Non-pigmented ciliary epithelial cell (primary cell): ENCODE measurements at places on chromosomes 3 and 15.

DNA sequence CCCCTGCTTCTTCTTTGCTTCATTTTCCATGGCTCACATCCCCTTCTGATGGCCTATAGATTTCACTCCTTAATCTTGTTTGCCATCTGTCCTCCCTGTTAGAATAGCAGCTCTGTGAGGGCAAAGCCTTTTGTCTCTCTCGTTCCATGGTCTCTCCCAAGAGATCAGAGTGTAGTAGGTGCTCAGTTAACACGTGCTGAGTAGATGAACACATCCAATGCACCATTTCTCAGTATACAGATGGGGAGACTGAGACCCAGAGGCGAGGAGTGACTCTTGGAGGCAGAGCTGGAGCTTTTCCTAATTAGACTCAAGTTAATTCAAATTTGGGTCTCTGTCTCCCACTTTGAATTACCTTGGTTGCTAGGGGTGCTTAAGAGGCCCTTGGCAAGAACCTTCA is 4.2 kb downstream of the PAQR5 start:
- DNase-seq: no peak

DNA sequence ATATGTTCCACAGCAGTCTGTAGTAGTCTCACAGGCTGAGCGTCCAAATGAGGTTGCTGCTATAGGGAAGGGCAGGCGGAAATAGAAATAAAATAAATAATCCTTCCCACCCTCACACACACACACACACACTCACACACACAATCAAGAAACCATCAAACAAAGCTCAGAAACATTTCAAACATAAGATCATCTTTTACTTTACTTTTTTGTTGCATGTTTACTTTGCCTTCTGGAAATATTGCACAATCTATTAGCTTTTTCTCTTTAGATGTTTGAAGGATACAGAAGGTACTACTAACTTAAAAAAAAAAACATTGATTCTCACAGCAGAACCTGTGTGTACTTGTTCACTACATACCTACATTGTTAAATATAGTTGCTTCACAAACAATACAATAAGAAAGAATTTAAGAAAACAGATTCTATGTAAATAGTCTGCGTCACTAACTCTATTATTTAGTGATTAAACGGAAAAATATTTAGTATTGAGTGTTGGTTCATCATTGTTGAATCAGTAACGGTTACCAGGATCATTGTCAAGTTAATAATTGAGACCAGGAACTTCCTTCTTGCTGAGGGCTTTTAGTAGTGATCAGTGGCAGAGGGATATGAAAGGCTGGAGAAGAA is 20.5 kb downstream of the ALCAM start:
- no peak for DNase-seq

GRCh38 chr3:12886106-12886679 is 44.8 kb upstream of the RPL32 start:
- DNase-seq: no peak

- no peak for DNase-seq
Measured at GRCh38 chr3:35785234-35785888, 146.0 kb downstream of the ARPP21 start.

GRCh38 chr3:141659821-141660613 is 78.1 kb upstream of the RNF7 start:
- DNase-seq: no peak

DNA sequence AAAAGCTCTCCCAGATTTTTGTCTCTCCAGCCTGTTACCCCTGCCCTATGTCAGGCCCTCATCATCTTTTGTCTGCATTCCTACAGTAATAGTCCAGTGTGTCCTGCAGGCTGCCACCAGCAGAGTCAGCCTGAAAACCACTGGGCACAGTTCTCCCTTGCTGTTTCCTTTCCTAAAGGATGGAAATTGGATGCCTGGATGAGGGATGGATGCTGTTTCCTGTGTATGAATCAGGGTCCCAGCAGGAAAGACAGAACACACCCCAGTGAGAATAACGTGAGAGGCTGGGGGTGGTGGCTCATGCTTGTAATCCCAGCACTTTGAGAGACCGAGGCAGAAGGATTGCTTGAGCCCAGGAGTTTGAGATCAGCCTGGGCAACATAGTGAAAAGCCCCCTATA is 3.3 kb upstream of the SNX33 start:
- DNase-seq: no peak

DNA sequence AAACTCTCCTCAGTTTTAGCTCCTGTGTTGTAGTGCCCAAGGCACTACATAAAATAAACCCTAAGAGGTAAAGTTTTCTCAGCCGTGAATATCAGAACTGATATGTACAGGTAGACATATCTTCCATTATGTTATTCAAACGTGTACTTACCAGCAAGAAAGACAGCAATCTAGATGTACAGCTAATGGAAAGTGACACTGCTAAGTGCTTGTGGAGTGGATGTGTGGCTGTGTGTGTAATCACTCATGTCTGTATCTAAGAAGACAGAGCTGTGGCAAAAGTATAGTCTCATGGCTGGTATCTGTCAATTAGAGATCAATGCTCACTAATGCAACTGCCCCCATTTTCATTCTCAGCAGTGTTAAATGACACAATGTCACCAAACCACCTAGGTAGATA is 101.3 kb downstream of the FMN1 start:
- DNase-seq: no peak

- DNase-seq: no peak
Measured at GRCh38 chr3:17065881-17066280, 181.1 kb downstream of the PLCL2 start.

DNA sequence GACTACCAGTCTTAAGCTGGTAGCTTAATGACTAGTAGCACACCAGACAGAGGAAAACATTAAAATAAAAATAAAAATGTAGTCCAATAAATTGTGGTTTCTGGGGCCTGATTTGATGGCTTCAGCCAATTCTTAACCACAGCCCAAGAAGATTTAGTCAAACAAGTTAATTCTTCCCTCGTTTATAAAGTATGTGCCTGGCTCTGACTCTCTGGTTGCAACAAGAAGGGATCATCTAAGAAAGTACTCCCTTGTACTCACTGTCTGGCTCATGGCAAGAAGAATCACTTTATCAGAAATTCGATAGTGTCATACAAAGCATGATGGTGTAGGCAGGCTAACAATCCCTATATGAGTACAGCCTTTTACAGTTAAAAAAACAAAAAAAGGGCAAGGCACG is 141.9 kb downstream of the P3H2 start:
- DNase-seq: no peak

- DNase-seq: no peak
Measured at GRCh38 chr15:51776952-51777569, 25.7 kb downstream of the TMOD2 start.

DNA sequence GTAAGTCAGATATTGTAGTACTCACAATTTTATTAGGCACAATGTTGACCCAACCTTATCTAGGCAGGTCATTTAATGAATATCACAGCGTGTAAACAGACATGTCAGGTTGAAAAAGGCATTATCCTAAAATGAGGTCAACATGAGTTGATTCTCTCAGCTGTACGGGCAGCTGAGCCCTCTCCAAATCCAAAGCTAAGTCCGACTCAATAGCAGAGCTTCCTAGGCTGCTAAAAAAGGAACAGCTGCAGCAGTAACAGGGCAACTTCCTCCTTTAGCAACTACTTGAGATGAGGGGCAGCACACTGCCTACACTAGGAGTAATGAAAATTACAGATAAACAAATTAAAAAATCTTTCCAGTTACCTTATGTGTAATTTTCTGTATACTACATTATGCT is 189.2 kb downstream of the CADM2 start:
- DNase-seq: no peak

DNA sequence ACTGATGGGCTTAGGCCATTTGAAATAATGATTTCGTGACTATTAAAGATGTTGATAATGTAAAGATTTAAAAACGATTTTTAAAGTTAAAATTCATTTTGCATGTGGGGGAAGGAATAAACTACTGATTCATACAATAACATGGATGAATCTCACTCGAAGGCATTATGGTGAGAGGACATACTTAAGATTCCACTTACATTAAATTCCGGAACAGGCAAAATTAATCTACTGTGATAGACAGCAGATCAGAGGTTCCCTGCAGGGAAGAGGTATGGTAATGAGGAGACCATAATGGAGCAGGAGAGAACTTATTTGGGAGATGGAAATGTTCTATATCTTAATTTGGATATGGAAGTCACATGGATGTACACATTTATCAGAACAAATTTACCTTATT is 28.4 kb upstream of the RAB6B start:
- no peak for DNase-seq

DNA sequence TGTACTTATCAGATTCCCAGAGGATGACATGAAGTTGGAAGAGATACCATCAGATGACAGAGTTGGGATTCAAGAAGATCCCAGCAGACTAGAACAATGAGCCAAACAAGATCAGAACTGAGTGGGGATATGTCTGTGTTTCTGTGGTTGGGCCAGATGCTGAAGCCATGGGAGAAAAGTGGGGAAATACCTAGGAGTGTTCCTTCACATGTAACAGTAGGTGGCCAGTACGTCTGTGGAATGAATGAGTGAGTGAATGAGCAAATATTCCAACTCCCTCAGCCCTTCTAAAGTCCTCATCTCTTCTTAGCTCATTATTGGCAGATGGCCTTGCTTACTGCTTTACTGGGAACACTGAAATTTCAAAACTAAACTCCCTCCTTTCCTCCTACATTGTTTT is 32.2 kb upstream of the GREM1 start:
- DNase-seq: no peak

- DNase-seq: peak; percentile 89
Measured at GRCh38 chr3:172550347-172550943, 27.2 kb upstream of the TNFSF10 start.

- no peak for DNase-seq
Measured at GRCh38 chr15:69990566-69991421, 106.9 kb downstream of the TLE3 start.

- DNase-seq: no peak
Measured at GRCh38 chr15:78020007-78020406, 57.5 kb downstream of the TBC1D2B start.

DNA sequence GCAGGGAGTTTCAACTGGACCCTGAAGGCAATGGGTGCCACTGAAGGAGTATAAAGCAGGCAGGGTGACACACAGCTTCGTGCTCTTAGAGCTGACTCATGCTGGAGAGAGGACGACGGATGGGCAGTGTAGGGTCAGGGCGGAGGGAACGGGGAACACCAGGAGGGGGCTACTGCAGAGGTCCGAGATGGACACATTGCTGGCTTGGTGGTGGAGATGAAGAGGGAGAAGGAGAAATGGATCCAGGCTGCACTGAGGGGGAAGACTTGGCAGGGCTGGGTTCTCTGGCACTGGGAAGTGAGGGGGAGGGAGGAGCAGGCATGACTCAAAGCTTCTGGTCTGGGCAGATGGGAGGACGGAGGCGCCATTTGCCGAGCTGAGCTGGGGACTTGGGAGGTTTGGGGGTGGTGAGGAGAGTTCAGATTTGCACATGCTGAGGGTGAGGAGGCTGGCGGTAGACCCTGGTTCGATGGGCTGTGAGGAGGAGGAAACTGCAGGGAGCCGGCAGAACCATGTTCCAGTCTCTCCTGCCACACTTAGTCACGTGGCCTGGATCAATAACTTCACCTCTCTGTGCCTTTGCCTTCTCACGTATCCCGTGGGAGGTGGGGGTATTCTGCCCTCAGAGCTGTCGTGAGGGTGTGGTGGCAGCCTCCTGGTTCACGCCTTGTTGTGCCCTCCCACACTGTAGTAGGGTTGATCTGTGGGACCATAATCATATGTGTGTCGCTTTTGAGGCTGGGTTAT is 4.6 kb upstream of the KCTD6 start:
- no peak for DNase-seq

- DNase-seq: no peak
Measured at GRCh38 chr15:78830514-78831228, 19.4 kb upstream of the ADAMTS7 start.

GRCh38 chr3:39234651-39235050 is 42.3 kb upstream of the XIRP1 start:
- no peak for DNase-seq

DNA sequence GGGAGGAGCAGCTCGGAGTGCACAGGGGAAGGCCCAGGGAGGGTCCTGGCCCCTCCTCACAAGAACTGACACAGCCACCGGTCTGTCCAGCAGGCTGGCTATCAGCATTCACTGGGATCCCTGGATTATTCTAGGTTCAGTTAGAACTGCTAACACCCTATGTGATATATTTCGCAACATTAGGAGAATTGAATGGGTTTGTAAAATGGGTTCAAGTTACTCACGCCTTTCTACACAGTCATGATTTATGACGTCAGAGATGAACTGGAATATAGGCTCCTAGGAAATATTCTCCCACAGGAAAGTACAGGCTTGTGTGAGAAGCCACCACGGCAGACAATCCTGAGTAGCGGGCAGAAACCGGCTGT is 969 bp upstream of the BSN start:
- no peak for DNase-seq

- DNase-seq: no peak
Measured at GRCh38 chr3:123104550-123104949, 37.7 kb downstream of the PDIA5 start.

DNA sequence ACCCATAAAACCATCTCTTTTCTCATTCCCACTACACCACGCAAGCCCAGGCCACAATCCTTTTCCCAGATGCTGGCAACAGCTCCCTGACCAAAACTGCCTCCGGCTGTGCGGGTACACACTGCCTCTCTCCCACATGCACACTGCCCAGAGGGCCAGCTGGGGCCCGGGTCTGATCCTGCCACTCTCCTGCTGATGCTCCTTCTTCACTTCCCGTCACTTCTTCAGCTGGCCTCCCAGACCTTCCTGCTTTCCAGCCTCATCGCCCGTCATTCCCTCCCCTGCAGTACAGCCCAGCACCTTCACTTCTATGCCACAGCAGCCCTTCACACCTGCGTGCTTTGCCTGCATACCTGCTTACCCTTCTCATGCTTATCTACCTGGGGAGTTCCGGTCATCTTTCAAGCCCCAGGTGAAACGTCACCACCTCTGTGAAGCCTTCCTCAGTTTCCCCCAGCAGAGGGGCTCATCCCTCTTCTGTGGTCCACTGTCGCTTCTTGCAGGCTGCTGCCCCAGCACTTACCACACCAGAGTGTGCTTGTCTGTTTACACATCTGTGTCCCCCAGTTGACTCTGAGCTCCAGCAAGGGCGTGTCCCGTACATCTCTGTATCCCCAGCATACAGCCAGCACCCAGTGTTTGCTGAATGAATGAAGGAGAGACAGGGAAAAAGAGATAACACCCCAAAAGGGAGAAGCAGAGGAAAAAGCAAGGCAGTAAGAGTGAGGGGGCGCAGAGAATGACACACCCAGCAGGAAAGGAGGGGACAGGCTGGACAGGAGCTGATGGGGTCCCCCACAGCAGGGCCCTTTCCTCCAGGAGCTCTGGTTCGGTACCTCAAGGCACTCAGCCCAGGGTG is 22.2 kb downstream of the GRAMD2A start:
- no peak for DNase-seq

DNA sequence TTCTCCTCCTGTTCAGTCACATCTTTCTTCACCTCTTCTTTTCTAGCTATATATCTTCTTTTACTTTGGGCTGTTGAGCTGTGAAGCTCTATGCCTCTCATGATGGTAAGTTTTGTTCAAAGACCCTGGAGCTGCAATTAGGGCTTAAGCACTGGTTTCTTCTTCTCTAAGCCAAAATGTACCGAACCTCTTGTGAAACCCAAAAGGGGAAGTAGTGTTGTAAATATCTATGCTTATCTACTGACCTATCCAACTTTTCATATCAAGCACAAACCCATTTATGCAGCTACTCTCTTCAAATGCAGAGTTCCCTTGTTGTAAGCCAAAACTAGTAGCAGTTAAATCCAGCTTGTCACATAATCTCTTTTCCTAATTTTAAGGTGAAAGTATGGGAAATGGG is 123.6 kb upstream of the CD96 start:
- DNase-seq: no peak

GRCh38 chr15:41691471-41691870 is 31.3 kb downstream of the MGA start:
- DNase-seq: no peak

- no peak for DNase-seq
Measured at GRCh38 chr3:113556946-113557335, 24.6 kb downstream of the SIDT1 start.

GRCh38 chr3:20975188-20975651 is 775.8 kb downstream of the ZNF385D start:
- DNase-seq: no peak
